Hematopoietic multipotent progenitor cell treated with erythropoietin and hydrocortisone succinate and interleukin-3 and kit ligand, for 6 days (in vitro differentiated cells): ENCODE measurements at places on chromosomes 3 and 15.

DNA sequence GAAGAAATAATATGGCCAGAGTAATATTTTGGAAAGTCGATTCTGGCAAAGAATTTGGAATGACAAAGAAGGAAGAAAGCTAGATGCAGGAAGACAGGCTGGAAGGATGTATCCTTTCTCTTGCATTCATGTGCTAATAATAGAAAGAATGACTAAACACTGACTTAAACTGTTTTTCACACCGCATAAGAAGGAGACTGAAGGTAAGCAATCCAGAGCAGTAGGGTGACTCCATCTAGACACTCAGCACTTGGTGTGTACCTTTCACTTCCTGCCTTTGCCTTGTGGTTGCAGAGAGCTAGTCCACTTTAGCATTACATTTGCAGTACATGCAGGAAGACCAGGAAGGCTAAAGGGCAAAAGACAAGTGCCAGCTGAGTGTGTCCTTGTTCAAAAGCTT, 234.6 kb downstream of the RBMS3 start:
- DNase-seq: no peak

- DNase-seq: peak; percentile 64
These were observed 111.5 kb downstream of the ZNF609 start for GRCh38 chr15:64571857-64572291.

DNA sequence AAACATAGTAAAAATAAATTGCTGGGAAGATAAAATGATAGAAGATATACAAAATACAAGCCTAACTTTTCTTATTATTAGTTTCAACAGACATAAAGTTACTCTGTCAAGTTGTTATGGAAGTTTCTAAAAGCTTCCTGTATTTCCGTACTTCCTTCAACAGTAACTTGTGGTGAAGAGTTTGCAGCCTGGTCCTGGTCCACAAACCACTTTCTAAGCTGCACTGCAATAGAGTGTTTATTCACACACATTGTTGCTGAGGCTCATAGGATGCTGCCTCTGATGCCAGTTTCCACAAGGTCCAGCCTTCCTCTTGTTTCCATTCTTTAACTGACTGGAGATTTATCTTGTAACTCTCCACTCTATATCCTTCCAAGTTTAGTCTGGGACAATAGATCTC, 39.4 kb upstream of the KY start:
- peak; percentile 7 for DNase-seq

DNA sequence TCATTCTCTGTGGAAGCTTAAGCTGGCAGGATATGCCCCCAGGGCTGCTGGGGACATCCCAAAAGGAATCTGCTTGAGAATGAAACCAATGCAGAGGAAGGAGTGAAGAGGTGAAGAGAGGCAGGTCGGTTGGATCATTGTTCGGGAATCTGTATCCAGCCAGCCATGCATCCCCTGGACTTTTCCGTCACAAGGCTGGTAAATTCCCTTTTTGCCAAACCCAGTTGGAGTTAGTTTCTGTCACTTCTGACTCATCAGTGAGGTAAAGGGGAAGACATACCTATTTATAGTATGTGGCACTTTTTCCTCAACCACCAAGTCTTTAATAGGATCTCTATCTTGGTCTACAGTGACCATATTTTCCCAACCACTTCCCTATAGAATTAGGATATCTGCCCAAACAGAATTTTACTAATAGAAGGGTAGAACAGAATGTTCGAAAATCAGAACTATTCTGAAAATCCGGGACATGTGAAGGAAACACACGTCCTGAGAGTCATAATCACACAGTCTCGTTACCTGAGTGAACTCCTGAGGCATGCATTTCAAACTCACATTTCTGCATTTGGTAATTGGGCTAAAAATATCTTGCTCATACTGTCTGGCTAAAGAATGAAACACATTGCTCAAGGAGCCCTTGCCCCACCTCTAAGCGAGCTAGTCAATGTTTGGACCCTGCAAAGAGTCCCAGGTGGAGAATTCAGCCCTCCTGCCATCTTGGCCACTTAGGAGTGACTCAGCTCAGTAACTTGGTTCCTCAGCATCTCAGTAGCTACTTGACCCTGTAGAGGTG, 289.7 kb upstream of the ADAMTS9 start:
- DNase-seq: no peak

GRCh38 chr15:49831206-49831965, 210.5 kb downstream of the DTWD1 start:
- no peak for DNase-seq

GRCh38 chr3:186096290-186096689, 12.6 kb downstream of the ETV5 start:
- DNase-seq: no peak

GRCh38 chr15:59532770-59533379, 78.7 kb upstream of the GCNT3 start:
- peak; percentile 71 for DNase-seq

GRCh38 chr3:43994657-43995546, 246.8 kb upstream of the TOPAZ1 start:
- peak; percentile 19 for DNase-seq

- no peak for DNase-seq
These were observed 11.4 kb upstream of the OCA2 start for GRCh38 chr15:28110481-28110881.

DNA sequence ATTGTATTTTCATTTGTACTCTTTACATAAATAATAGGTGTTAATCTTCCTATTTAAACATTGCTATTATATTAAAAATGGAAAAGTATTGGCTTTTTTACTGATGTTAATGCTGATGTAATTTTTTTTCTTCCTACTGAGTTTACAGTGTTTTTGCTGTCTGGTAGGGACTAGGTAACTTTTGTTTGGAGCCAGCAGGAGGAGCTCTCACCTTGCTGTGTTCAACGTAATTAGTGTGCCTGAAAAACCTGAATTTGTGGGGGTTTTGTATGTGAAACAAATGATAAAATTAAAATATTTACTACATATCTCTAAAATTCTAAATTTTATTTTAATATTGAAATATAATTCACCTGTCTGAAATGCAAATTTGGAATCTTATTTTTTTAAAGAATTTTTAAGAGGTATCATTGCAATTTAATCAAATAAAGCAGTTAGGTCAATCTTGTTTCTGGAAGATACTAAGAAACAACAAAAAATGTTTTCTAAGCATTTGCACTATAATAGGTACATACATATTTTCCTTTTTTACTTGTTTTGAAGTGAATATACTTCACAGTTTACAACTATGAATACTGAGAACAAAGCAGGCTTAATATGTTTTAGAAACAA, 48.8 kb downstream of the EPHA6 start:
- peak; percentile 57 for DNase-seq

GRCh38 chr15:29631076-29632070, 190.9 kb downstream of the TJP1 start:
- DNase-seq: no peak
